Hematopoietic multipotent progenitor cell treated with erythropoietin and hydrocortisone succinate and interleukin-3 and kit ligand, for 15 days (in vitro differentiated cells): ENCODE measurements at places on chromosomes 7 and 10.
A peak's percentile ranks its signal among the peaks of the same experiment; 100 is the strongest.

DNA sequence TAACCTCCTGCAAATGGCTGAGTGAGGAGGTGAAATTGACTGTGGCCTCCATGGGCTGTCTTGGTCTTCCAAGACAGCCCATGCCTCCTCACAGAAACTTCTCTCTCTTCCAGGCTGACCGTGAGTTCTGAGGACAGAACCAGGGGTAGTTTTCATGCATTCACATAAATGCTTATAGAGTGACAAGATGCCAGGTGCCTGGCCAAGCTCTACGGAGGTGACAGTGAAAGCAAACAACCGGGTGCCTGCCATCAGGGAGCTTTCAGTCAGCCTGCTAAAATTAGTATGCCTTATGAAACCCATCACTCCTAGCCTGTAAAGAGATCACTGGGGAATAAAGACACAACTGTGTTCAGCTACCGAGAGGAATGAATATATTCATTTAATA, 919 bp upstream of the RHOBTB1 start:
- no peak for DNase-seq

DNA sequence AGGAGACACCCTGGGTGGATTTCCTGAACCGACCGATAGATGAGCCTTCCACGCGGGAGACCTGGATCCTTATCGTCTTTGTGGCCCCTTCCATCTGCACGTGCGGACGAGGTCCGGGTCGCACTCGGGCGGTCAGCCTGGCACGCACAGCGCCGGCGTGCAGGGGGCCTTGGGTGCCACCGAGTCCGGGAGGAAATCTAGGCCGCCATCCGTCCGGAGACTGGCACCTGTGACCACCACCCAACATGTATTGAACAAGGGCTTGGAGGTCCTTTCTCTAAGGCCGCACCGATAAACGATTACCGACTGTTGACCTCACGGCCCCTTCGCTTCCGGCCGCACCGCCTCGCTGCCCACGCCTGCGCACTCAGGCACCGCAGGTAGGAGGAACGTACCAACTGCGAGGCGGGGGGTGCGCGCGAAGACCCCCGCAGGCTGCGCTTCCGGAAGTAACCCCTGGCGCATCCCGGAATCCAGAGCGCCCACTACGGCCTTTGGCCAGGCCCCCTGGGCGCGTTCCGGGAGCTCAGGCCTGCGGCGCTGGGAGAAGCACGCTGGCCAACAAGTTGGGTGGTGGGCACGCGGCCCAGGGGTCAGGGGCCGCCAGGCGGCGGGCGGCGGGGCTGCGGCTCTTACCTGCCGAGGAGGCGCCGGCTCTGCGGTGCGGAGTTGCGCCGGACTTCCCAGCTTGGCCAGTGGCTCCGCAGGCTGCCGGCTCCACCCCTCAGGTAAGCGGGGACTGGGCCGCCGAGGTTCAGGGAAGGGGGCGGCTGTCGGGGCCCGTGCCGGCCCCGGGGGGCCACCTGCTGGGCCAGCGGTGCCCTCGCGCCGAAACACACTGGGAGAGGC, at the start of the genes ACTR3C and LRRC61:
TSS of gene ACTR3C (minus strand) at position 713 of the 849 bp plus-strand sequence. CDS start 28,249 bp downstream, outside the sequence.
TSS of gene LRRC61 (plus strand) at position 523 of the 849 bp plus-strand sequence. CDS start 13,507 bp downstream, outside the sequence.
- peak; percentile 8 for DNase-seq

- no peak for DNase-seq
Observed at GRCh38 chr10:127535802-127536515, 13.2 kb upstream of the NPS start.

DNA sequence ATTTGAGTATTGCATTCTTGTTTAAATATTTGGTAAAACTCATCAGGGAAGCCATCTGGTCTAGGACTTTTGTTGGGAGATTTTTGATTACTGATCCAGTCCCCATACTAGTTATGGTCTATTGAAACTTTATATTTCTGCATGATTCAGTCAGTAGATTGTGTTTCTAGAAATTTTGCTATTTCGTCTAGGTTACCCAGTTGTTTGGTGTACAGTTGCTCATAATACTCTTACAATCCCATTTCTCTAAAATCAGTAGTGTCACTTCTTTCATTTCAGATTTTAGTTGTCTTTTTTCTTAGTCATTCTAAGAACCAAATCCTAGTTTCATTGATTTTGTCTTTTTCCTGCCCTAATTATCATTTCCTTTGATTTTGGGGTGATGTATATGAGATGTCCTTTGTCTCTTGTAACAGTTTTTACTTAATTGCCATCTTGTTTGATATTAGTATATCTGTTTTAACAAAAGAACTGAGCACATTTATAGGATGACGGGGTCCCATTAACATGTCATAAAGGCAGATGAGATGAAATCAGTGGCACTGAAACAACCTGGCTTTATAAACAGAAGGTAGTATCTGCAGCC, 7.9 kb downstream of the MALSU1 start:
- no peak for DNase-seq

DNA sequence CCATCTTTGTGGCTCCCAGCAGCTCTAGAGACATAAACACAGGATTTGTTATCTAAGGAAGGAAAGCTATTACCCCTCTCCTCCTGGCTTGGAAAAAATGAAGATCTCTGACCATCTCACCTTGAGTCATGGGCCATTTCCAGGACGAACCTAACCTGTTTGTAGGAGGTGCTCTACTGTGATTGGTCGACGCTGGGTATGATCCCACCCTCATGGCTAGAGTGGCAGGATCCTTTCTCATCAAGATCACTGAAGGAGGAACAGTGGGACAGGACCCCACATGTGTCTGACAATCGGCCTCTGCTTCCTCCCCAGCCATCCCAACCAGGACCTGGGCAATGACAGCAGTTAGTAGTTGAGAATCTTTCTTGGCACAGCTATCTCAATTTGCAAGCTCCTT, 144.1 kb downstream of the EMX2 start:
- no peak for DNase-seq

DNA sequence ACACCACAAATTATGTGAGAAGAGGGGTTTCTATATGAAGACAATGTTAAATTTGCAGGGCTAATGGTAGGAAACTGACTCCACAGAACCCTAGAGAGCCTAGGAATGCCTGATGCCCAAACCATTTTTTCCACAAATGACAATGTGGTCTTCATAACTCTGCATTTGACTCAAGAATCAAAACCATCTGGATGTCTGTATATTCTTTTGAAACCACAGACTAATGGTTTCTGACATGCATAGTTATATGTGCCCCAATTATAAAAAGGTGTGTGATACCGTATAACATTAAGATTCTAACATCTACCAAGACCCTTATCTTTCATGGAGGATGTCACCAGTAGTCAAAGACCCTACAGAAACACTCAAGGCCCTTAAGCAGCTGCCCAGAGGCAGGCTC, 20.3 kb downstream of the SEC61G start:
- no peak for DNase-seq

GRCh38 chr10:3064423-3064822, 2.9 kb upstream of the PFKP start:
- no peak for DNase-seq

DNA sequence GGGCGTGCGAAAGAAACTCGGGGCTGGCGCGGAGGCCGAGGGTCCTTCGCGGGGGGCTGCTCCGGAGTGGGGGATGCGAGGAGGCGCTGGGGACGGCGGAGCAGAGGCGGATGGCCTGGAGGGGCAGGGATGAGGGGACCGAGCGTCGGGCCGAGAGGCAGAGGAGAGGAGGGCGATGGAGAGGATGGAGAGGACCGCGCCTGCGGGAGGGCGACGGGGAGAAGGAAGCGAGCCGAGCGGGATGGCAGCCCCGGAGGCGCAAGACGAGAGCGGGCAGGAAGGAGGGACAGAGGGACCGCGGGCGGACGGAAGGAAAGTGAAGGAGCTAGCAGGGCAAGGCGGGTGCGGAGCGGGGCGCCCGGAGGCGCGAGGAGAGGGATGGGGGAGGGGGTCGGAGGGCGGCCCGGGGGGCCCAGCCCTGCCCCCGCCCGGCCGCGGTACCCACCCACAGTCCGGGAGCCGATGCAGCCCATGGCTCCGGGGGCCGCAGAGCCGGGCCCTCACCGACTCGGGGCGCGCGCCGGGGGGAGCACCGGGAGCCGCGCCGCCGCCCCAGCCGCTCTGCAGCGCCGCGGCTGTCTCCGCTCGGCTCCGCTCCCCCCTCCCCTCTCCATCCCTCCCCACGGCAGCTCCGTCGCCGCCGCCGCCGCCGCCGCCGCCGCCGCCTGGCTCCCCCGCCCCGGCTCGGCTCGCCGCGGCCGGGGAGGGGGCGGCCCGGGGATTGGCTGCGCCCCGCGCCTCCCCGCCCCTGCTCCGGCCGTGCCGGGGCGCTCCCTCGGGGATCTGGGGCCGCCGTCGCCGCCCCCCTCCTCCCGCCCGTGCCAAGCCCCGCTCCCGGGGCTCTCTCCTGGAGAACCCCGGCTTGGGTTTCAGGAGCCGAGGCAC, at the start of gene FAM131B:
TSS of gene FAM131B (minus strand) at position 583 of the 885 bp plus-strand sequence. CDS start at position 473, 110 bp downstream.
- DNase-seq, result no peak

- DNase-seq, result no peak
Observed at GRCh38 chr10:91042069-91042468, 121.2 kb upstream of the ANKRD1 start.

- DNase-seq, result no peak
Observed at GRCh38 chr7:84237533-84238173, 43.1 kb upstream of the SEMA3A start.

DNA sequence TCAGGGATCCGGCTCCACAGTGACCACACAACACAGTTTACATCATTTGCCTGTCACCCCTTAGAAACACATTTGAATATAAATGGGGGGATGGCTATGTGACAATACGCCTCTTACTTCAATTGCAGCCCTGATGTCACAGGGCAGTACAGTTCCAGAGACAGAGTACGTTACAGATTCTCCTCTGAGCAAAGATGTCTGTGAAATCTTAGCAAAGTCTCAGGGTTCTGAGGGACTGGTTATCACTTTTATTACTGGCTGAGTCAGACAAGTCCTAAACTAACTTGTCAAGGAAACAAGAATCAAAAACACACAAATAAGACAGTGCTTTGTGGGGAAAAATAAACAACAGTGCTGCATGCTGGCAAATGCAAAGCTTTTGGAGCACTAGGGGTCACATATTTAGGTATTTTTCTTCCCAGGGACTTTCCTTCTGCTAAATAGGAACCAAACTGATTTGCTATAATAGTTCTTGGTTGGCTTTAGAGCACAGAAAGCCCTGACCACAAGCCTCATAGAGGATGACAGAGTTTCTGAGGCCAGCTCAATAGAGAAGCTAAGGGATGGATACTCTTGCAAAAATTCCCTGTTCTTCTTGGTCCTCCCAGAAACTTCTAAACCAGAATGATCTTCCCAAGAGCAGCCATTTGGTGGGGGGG, 501.6 kb downstream of the GRID1 start:
- DNase-seq, result no peak

DNA sequence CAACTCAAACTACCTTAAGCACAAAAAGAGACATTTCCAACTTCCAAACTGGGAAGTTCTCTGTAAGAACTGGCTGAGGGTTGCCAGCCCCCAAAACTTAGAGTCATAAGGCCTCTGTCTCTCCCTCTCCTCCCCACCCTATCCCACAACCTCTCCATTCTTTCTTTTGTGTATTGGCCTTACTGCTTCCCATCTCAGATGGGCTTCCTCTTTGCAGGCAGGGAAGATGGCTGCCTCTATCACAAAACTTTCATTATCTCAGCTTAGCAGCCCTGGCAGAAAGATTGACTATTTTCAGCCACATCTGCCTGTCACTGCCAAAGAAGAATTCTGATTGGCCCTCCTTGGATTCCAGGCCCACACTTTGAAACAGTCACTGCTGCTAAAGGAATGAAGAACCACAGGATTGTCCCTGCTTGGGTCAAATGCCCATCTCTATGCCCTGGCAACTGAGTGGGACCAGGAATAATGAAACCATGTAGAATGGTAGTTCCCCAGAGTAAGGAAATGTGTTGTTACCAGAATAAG, 58.0 kb upstream of the PRKAR2B start:
- peak; percentile 67 for DNase-seq

DNA sequence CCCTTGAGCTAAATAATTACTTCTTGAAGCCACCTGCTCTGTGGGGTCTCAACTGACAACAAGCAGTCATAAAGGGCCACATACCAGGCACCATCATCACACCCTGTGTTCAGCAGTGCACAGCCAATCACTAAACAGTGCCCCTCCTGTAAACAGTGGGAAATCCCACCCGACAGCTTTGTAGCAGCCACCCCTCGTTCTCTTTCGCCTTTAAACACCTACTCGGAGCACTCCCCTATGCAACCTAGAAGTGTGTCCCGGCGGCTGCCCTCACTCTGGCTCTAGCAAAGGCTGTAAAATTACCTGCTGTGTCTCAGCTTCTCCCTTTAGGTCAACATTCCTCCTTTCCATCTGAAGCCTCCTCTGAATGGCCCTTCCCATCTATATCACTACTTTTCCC, 111.9 kb downstream of the TCERG1L start:
- no peak for DNase-seq

- DNase-seq, result no peak
Observed at GRCh38 chr7:47786557-47787248, 161.6 kb downstream of the PKD1L1 start.

- peak; percentile 34 for DNase-seq
Observed at GRCh38 chr10:15725603-15726002, 5.9 kb upstream of the ITGA8 start.

DNA sequence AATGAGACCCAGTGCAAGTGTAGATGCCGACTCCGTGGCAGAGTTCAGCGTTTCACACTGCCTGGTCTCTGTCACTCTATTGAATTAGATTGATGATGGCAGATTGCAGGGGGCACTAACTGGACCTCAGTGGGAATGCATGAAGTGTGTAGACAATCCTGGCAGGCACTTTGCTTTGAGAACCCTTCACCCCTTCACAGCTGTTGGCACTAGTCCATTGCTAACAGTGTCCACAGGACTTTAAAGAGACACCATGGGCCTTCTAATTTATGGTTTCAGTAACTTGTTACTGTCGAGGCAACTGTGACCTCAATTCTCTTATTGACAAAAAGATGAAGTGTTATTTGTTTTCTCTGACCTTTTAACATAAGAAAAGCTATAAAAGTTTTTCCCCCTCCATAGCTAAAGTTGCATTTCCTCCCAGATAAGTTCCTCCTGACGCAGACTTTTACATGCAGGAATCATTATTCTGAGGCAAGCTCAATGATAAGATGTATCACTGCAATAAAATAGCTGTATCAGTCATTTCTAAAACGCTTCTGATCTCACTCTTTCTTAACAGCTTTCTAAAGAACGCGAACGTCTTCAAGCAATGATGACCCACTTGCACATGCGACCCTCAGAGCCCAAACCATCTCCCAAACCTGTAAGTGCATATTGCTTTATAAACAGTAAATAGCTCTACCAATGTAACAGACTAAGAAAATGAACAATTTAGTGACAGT, 238.9 kb downstream of the FOXP2 start:
- DNase-seq, result no peak

DNA sequence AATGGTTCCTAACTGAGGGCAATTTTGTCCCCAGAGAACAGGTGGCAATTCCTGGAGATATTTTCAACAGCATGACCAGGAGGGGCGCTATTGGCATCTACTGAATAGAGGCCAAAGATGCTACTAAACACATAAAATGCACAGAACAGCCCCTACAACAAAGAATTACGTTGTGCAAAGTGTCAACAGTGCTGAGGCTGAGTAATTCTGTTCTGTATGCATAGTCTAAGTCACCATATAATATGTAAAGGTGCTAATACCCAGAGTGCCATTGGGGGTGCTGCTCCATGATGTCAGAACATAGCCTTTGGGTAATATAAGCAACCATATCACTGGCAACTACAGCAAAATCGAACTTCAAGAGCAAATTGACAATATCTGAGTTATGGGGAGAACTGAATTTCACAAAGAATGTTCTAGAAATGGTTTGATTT, 213.3 kb upstream of the PHYHIPL start:
- DNase-seq, result no peak

- DNase-seq, result no peak
Observed at GRCh38 chr7:33716581-33717477, 188.5 kb upstream of the BMPER start.

GRCh38 chr7:46006212-46006611, 85.1 kb upstream of the IGFBP3 start:
- no peak for DNase-seq

GRCh38 chr10:90885176-90885575, 13.4 kb downstream of the RPP30 start:
- no peak for DNase-seq
